A549 treated with ZK216348 at 1 μM for 4 hours (cell line): ENCODE measurements at places on chromosomes 6 and 20. TPM values are rescaled to one million over a fixed set of nuclear protein-coding genes. Genes with fewer than 3 reads are reported as not detected.

ERMARD gene
- 6.9 to 11.3 TPM (median 7.6 TPM) in 5 replicates for total RNA-seq

TRIM15 gene
- total RNA-seq: 0.09 TPM in 1 of 5 replicates, not detected in the others

PREX1 gene
- total RNA-seq: 9.2 to 14.1 TPM (median 13.6 TPM) in 5 replicates

OTOR gene
- not detected in 5 replicates for total RNA-seq

PDSS2 gene
- total RNA-seq: 4.4 to 7.2 TPM (median 6.4 TPM) in 5 replicates

AIF1 gene
- total RNA-seq: not detected in 5 replicates

PPP1R16B gene
- total RNA-seq: 0.11 to 0.43 TPM (median 0.18 TPM) in 5 replicates
